HCEC 1CT (cell line): ENCODE measurements at places on chromosomes 6 and 20.
A peak's percentile ranks its signal among the peaks of the same experiment; 100 is the strongest.

DNA sequence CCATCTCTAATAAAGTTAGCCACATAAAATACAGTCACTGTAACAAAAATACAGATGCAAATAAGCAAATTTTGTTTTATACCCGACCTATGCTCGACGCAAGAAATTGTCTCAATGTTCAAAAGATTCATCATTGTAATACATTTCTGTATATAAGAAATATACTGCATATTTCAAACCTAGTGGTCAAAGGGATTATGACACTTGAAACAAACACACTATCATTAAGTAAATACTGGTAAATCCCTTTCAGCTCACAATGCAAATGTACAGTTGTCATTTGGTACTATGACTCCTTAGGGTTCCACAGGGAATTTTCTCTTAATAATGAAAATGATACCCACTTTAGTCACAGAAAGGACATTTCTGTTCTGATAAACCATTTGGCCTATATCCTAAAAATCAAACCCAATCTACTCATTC, 2.2 kb downstream of the HIVEP2 start:
- DNase-seq: peak; percentile 55

DNA sequence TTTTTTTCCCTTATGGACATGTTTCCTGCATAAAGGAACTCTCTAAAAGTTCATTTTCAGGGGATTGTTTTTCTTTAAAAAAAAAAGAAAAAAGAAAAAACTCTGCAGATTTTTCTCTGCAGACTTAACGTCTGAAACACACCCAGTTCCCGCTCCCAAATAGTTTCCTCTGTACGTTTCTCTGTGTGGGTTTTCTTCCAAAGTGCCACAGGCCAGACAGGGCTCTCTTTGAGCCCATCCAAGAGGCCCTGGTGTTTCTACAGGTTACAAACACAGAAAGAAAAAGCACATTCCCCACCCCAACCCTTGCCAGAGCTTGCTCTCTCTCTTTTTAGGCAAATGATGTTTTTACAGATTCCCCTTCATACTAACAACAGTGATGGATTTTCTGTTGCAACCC, 258.6 kb downstream of the FNDC1 start:
- no peak for DNase-seq

DNA sequence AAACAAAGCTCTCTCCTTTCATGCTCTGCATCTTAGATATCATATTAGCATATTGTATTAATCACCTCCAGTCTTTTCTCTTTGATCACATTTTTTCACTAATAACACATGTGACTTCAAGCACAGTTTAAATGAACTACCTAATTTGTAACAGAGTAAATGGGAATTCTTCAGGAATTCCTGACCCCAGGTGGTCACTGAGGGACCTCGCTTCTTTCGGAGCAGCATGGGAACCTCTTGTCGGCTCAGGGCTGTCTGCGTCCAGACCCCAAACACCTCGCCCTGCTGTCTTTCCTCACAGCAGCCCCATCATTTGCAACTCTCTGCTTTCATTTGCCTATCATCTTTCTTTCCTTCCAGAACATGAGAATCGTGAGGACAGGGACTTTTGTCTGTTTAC, 103.5 kb downstream of the DACT2 start:
- no peak for DNase-seq

DNA sequence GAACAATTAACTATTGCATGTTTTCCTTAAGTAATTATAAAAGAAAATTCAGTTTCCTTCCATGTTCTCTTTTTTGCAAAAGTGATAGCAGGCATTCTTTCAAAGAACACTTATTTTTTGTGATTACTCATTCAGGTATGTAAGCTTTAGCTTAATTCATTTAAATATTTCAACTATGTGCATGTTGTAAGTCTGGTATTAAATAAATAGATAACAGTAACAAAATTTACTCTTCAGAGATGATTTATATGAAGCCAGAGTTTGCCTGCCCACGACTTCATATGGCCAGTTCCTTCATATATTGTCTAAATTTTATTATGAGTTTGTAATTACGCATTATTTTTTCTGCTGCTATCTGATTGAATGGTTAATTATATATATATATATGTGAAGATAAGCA, 110.9 kb downstream of the ADGRG6 start:
- peak; percentile 14 for DNase-seq

DNA sequence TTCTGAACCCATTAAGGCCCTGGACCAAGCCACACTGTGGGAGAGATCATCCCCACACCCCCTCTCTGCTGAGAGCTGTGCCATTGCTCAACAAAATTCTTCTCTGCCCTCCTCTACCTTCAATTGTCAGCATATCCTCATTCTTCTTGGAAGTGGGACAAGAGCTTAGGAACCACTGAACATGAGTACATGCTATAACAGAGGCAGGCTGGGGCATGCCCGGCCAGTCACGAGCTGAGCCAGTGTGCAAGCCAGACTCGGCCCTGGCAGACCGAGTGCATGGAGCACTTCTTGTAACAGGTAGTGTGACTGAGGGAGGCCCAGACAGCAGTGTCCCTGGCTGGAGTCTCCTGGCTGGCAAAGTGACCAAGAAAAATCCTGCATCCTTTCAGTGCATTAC, 149.2 kb downstream of the MOXD1 start:
- DNase-seq: no peak

GRCh38 chr20:10992731-10993130, 318.9 kb upstream of the JAG1 start:
- DNase-seq: no peak

- no peak for DNase-seq
Observed at GRCh38 chr6:159640722-159641482, 52.1 kb downstream of the SOD2 start.

DNA sequence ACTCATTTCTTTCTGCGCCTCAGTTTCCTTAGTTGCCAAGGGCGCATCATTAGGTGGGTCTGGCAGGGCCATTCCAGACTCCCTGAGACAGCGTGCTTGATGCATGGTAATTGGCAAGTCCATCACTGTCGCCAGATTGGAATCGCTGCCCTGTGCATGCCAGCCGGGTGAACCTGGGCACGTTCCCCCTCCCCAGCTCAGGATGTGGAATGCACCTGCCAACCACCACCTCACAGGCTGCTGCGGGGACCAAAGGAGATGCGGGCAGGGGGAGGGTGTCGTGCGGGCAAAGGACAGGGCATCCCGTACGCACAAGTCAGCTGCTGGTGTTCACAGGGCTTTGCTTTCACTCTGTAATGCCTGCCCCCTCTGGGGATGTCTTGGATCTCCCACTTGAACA, 36.4 kb upstream of the PMEPA1 start:
- no peak for DNase-seq

- no peak for DNase-seq
Observed at GRCh38 chr6:35280903-35281302, 16.7 kb upstream of the DEF6 start.
